Muscle of leg (tissue), 16 donors: ENCODE measurements at places on chromosomes 4 and X.

DNA sequence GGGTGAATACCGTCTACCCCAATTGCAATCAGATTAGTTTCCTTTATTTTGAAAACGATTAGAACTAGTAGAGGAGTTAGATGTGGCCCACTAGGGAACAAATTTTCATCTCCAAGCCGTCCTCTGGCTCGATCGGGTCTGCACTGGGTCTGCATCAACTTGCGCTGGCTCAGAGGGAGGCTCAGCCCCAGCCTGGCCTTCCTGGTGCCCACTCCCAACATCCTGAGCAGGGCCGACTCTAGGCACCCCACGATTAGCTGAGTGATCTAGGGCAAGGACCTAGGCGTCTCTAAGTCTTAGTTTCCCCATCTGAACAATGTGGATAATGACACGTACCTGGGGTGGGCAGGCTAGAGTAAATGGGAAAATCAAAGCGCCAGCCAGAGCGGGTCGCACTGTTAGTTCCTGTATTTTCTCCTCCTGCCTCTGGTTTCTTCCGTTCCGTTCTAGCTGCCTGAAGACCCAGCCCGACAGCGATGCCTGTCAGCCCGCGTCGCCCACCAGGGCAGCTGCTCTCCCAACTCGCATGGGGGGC is 7.7 kb upstream of the HAND2 start:
- no peak for DNase-seq

- peak; percentile 76 for DNase-seq
These were observed 1.1 kb upstream of the TLR3 start for GRCh38 chr4:186067757-186068385.

DNA sequence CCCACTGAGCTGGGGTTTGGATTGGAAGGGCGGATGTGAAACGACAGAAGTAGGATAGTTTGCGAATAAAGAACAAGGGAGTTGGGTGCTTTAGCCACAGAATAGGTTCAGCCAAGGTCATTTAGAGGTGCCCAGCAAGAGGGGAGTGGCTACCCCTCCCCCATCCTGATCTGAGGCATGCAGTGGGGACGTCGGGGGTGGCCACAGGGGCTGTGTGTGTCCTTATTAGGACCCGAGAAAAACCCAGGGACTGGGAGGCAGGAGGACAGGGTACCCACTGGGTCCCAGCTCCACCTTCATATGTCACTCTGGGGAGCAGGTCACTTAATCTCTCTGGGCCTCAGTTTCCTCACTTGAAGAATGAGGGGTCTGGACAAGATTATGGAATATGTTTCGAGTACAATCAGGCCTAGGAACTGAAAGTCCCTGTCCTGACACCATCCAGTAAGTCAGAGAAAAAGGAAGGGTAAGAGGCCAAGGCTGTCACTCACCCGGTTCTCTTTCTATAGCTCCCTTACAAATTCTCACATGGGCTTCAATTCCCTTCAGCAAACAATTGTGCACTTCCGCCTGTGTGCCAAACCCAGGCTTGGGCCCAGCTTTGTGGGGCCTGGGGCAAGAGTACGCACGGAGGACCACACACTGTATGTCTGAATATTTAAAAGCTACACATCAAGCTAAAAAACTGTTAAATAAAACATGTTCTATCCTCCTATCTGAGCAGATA is 4.2 kb upstream of the NYX start:
- peak; percentile 12 for DNase-seq

DNA sequence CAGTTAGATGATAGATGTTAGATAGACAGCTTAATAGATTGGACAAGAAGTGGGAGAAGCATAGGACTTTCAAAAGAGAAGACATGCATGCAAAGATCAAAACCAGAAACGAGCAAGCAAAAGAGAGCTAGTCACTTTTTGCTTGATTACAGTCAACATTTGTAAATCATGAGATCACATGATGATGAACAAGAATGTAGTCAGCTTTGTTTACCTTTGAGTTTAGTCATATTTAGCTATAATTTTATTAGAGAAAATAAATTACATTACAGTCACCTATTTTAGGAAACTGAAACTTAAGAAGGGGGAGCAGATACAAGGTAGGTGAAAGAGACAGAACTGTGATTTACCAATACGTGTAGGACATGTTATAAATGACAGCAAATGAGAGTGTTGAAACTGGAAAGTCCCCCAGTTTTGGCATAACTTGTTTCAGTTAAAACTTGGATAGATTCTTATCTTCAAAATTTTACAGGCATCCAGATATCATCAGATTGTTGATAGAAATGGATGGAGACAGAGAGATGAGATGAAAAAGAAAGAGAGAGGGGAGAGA is 1083.1 kb upstream of the PCDH10 start:
- DNase-seq, result no peak

DNA sequence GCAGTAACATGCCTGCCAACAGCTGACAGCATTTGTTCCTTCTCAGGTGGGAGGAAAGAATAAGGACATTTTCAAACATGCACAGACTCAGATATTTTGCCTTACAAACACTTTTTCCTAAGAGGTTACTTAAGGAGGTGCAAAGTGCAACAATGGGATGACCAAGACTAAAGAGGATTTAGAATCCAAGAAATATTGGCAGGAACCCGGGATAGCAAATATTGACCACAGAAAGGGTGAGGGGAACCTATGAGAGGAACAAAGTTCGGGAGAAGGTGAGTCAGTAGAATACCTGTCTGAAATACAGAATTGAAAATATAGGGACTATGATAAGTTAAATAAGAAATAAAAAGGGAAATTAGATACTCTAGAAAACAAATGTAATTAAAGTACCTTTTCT is 321.9 kb upstream of the EMCN start:
- DNase-seq, result no peak

DNA sequence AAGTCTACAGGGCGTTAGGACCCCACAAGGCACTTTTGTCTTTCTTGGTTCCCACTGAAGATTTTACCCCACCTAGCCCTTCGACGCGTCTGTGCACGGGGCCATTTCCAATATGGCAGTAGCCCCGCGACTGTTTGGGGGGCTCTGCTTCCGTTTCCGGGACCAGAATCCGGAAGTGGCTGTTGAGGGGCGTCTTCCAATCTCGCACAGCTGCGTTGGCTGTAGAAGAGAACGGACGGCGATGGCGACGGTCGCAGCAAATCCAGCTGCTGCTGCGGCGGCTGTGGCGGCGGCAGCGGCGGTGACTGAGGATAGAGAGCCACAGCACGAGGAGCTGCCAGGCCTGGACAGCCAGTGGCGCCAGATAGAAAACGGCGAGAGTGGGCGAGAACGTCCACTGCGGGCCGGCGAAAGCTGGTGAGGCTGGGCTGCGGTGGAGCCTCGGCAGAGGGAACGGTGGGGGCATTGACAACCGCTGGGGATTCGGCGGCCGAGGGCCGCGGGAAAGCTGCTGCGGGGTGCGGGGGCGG is at the start of gene USP11:
Gene USP11, plus strand, starts transcription at position 207 of the 530 bp plus-strand sequence. Its CDS starts 35 bp downstream, at position 242.
- peak; percentile 87 for DNase-seq

- no peak for DNase-seq
These were observed 95.9 kb upstream of the STX18 start for GRCh38 chr4:4637710-4638109.

DNA sequence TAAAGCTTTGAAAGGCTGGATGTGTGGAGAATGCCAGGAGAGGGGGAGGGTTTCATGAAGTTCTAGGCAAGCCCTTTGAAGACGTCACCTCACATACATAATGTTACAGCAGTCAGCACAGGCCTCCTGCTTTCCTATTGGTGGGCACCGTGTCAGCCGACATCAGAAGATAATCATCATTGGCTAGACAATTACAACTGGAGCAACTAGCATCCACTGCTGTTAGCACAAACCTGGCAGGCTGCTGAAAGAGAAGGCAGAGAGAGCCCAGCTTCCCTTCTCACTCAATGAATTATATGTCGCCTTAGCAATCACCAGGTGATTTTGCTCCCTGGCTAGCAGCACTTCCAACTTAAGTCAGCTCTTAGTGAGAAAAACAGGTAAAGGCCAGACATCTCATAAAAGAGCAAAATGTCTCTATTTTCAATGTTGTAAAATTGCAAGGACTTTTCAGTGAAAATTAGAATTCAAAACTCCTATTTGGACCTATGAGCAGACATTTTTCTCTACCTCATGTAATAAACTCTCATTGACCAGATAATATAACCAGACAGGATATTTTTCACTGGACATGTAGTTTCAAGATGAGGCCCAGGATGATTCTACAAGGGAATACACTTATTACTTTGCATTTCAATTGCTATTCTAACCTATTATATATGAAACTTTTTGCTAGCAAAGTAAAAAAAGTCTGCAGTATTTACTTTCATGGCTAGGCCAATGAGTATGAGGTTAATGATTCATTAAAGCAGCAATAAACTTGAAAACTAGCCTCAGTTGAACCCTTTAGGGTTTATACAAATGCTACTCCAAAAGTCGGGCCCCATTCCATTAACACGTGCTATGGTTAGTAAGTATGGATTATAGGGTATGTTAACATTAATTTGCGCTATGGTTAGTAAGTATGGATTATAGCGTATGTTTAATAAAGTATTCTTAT is 4.3 kb downstream of the ELOVL6 start:
- DNase-seq, result peak; percentile 97

DNA sequence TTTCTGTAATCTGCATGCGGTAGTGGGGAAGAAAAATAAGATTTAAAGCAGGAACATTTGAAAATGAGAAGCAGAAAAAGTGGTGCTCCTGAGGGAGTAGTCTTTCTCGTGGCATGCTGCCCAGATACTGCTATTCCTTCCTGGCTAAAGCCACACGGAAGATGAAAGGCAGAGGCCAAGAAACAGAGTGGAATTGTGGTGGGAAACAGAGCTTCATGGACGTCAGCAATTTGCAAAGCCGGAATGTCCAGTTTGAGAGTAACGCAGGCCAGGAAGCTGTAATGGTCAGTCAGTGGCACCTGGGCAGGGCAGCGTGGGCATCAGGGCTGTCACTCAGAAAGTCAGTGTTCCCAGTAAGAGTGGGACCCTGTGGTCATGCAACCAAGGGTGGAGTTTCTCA is 63.7 kb upstream of the FMR1 start:
- peak; percentile 62 for DNase-seq

- no peak for DNase-seq
These were observed 215.4 kb downstream of the UGT8 start for GRCh38 chr4:114813961-114814360.

DNA sequence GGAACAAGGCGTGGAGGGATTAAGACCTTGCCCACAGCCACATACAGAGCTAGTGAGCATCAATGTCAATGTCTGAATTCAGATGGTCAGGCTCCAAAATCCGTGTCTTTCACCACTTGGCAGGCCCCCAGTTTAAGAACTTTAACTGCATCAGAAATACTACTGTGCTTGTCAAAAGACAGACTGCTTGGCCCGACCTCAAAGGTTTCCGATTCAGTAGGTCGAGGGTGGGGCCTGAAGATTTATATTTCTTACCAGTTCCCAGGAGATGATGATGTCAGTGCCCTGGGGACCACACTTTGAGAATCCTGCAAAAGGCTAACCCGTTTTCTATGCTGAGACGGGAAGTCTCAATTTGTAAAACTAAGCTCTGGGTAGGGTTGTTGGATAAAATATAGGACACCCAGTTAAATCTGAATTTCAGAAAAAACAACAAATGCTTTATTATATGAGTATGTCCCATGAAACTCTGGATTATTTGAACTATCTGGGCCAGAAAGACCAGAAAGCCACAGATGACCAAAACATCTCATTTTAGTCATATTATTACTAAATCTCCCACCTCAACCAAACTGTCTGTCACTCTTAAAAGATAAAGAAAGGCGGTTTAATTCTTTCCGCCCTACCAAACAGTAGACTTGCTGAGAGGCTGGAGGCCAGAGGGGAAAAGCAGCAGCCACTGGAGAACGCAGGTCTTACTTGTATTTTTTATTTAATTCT is 42.7 kb downstream of the GATB start:
- DNase-seq, result peak; percentile 14
